ENCODE measurements at places on chromosomes 7 and 10.

DNA sequence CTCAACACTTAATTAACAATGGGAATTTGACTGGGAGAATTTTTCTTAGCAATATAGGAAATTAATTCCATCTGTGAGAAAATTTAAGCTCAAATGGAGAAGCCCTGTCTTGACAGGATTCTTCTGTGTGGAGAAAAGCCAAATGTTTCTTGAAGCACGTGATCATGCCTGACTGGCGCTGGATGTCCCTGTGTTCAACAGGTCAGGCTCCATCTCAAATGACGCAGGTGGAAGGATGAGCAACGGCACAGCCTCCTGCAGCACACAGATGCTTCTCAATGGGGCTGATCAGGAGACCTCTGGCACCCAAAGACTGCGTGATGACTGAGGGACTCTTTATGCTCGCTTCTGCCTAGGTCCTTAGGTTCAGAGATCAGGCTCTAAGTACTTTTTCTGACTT lies 143.8 kb downstream of the RSU1 start:
- DNase-seq, result no peak

- DNase-seq, result no peak
These were observed 248.1 kb downstream of the AHR start for GRCh38 chr7:17546592-17546991.

GRCh38 chr10:102009801-102010425 lies 46.1 kb downstream of the ARMH3 start:
- DNase-seq, result peak; percentile 79

GRCh38 chr7:45112648-45113047 lies 1.2 kb upstream of the TBRG4 start:
- DNase-seq, result no peak

- no peak for DNase-seq
These were observed 49.6 kb upstream of the UBE3C start for GRCh38 chr7:157089100-157089610.

DNA sequence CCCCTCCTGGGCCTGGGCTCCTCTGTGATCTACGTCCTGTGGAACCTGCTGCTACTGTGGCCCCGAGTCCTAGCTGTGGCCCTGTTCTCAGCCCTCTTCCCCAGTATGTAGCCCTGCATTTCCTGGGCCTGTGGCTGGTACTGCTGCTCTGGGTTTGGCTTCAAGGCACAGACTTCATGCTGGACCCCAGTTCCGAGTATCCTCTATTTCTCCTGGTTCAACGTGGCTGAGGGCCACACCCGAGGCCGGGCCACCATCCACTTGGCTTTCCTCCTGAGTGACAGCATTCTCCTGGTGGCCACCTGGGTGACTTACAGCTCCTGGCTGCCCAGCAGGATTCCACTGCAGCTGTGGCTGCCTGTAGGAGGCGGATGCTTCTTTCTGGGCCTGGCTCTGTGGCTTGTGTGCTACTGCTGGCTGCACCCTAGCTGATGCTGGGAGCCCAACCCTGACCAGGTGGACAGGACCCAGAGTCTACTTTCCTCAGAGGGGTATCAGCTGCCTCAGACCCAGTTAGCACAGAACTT lies 37.8 kb upstream of the MMD2 start:
- no peak for DNase-seq

DNA sequence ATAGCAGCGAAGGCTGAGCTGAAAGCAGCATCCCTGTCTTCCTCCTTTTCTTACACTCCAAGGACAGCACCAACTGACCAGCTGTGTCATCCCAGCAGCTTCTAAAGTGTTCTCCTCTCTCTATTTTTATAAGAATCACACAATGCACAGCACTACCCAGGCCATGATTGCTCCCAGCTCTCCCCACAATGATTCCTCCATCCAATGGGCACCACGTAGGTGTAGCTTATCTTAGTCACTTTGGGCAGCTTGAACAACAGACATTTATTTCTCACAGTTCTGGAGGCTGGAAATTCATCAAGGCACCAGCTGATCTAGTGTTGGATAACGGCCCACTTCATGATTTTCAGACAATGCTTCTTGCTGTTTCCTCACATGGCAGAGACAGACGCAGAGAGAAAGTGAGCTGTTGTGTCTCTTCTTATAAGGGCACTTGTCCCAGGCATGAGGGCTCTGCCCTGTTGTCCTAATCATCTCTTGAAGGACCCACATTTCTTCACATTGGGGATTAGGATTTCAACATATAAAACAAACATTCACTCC lies 92.0 kb upstream of the CDC14C start:
- DNase-seq, result no peak

- no peak for DNase-seq
These were observed 23.0 kb downstream of the SMKR1 start for GRCh38 chr7:129525225-129525862.

- DNase-seq, result no peak
These were observed 431.8 kb downstream of the GRM8 start for GRCh38 chr7:126820925-126821324.

- peak; percentile 79 for DNase-seq
These were observed 257.7 kb upstream of the NFE2L3 start for GRCh38 chr7:25894002-25894901.

DNA sequence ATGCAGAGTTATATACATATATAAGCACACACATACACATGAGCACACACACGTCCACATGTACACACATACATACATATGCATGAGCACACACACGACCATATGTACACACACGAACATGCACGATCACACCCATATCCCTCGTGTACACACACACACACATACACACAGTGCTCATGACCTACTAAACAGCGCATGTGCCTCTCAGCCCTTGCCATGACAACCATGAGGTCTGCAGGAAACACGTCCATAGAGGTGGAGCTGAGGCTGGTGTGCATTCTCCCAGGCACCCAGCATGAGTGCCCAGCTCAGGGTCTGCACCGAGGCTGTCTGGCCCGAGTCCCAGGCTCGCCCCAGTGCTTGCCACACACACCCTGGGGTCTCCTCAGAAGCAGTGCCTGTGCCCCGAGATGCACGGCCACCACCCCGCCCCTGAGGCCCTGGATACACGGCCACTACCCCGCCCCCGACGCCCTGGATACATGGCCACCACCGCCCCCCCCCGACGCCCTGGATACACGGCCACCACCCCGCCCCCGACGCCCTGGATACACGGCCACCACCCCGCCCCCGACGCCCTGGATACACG lies 529.6 kb downstream of the DNAJB6 start:
- no peak for DNase-seq

- peak; percentile 41 for DNase-seq
These were observed 10.7 kb upstream of the HOXA13 start for GRCh38 chr7:27210441-27211083.

GRCh38 chr7:151799506-151799905 lies 77.4 kb downstream of the PRKAG2 start:
- no peak for DNase-seq

- DNase-seq, result no peak
These were observed 77.6 kb upstream of the PPP1R3A start for GRCh38 chr7:113996405-113996804.

DNA sequence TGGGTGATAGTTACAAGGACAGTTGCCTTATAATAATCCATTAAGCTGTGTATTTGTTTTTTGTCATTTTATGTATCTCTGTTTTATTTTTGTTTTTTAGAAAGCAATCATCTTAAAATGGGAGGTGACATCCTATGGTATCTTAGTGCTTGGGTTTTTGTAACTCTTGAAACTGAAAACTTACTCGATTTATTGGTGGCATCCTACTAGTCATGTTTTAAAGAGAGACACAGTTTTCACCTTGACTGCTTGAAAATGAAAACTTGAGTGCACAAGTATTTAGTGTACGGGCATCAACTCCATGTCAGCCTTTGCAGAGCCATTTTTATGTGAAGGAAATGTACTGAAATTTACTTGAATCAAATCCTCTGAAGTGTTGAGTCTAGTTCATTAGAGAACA lies 103.8 kb upstream of the SAMD8 start:
- no peak for DNase-seq

- no peak for DNase-seq
These were observed 87.8 kb upstream of the DUSP5 start for GRCh38 chr10:110409926-110410325.

GRCh38 chr10:78175444-78176015 lies 141.9 kb downstream of the RPS24 start:
- peak; percentile 47 for DNase-seq

- no peak for DNase-seq
These were observed 4.6 kb upstream of the BLVRA start for GRCh38 chr7:43753843-43754242.
